Retinal pigment epithelial cell (primary cell): ENCODE measurements at places on chromosomes 4 and X.
A peak's percentile ranks its signal among the peaks of the same experiment; 100 is the strongest.

- no peak for DNase-seq
Observed at GRCh38 chr4:42855779-42856178, 36.7 kb upstream of the GRXCR1 start.

- peak; percentile 95 for DNase-seq
Observed at GRCh38 chr4:185566972-185567371, 31.7 kb upstream of the PDLIM3 start.

GRCh38 chr4:13483768-13484121 is 395 bp downstream of the RAB28 start:
- DNase-seq: peak; percentile 33

GRCh38 chr4:8316911-8317351 is 47.4 kb downstream of the HTRA3 start:
- DNase-seq: no peak

GRCh38 chr4:113293043-113293560 is 243.6 kb downstream of the ANK2 start:
- peak; percentile 27 for DNase-seq

DNA sequence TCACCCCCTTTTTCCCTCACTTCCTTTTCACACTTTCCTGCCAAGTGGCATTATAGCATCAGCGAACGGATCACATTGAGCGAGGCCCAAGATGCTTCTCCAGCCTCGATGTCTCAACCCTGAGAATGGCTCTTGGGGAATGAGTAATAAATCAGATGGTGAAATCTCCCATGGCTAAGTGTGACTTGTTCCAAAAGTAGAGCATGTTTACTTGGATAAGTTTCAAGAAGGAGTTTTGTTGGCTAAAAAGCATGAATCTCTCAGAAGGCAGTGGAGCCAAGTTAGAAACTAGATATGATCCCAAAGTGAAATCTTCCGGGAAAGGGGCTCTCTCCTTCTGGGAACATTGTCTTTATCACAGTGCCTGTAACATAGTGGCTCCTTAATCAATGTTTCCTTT is 316.3 kb downstream of the CAMK2D start:
- DNase-seq: peak; percentile 67

DNA sequence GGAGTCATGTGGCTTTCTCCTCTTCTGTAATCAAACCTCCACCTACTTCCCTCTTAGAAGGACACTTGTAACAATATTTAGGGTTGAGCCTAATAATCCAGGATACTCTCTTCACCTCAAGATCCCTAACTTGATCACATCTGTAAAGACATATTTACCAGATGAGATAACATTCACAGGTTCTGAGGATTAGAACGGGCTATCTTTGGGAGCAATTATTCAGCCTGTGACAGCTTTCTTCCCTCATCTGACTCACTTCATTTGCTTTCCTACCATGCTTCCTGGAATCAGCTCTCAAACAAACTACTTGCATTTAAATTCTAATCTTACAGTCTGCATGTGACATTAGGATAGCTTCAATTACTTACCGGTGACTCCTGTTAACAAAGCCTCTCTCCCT is 133.5 kb upstream of the NDST3 start:
- DNase-seq: no peak

DNA sequence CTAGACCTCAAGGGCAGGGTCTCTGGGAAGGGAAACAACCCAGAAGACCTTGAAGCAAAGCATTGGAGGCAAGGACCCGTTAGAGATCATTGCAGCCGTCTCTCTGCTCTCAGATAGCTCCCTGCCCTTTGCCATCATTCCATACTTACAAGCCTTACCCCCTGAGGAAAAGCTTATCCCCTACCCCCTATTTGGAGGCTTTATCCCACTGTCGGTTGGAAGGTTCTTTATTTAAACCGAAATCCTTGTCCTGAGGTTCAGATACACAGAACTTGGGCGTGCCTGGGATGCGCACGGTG is 84.4 kb downstream of the EFNB1 start:
- no peak for DNase-seq

GRCh38 chrX:22686138-22686541 is 313.6 kb upstream of the DDX53 start:
- DNase-seq: peak; percentile 14

DNA sequence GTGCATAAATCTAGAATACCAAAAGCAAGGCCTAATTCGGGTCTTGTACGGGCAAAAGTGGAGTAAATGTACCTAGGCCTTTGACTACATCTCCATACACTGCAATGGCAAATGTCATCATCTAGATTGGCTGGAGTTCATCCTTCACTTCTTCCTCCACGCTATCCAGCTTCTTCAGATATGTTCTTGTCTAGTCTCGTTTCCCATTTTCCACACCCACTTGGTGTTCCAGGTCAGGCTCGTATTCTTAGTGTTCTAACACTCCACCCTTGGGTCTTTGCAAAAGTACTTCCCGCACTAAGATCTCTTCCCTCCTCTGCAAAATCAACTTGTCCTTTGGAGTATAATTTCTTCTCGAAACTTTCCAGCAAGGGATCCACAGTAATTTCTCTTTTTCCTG is 1.4 kb downstream of the COQ2 start:
- DNase-seq: no peak
